EL (cell line): ENCODE measurements at places on chromosomes 7 and 10.

DNA sequence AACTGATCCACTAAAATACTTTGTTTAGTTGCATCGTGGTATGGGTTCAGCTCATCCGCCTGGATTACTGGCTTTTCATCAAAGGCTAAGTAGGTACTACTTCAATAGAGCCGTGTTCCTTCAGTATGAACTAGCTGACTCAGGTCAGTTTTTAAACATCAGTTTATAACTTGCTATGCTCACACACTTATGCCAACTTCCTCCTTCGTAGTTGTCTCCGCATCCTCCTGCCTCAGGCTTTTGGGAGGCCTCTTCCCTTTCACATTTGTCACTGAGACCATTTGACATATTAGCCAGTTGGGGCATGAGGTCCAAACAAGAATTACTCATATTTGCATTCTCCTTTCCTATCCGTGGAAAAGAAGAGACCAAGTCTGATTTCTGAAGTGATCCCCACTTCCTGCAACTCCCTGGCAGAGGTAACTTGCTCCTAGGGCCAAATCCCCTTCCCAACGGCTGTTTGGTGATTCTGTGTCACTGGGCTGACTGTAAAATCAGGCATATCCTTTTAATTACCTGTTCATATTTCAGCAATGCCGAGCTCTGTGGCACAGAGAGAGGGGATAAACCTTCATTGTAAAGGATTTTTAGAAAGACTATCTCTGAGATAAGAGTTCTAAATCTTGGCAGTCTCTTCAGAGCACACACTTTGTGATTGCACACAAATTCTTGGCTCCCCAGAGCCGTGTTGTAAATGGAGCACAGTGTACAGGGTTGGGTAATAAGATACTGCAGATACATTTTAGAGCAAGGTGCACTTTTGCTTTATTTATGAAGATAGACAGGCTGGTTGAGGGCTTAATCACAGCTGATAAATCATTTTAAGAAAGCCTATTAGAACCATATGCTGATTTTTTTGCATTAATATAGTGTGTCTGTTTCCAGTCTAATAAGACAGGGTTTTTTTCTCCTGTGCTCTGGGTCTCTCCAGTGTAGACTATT is 108.0 kb downstream of the CREB5 start:
- no peak for DNase-seq

DNA sequence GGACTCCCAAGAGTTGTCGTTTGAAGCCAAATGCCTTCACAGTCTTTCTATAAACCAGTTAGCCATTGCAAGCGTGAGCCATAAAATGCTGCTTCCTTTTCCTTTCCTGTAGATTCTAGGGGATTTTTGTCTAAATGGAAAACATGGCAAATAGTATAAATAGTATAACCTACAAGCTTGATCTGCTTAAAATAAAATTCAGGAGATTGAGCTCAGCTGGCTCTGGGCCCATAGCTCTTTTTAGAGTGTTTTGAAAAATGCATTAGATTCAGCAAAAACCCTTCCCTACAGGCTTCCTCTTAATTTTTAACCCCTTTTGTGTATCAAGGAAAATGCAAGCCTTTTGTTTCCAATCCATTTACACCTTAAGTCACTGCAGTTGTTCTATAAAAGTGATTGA is 190.1 kb upstream of the GDF10 start:
- DNase-seq = no peak

GRCh38 chr7:91351374-91351773 is 87.1 kb downstream of the FZD1 start:
- peak; percentile 28 for DNase-seq

DNA sequence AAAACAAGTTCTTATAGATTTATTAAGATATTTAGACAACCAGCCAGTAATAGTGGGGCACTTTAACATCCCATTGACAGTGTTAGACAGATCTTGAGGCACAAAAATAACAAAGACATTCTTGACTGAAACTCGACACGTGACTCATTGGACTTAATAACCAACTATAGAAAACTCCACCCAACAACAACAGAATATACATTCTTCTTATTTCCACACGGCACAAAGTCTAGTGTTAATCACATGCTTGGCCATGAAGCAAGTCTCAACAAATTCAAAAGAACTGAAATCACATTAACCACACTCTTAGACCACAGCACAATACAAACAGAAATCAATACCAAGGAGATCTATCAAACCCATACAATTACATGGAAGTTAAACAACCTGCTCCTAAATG is 138.1 kb downstream of the ARL5B start:
- no peak for DNase-seq

GRCh38 chr10:60952067-60952845 is 8.3 kb upstream of the RHOBTB1 start:
- no peak for DNase-seq

DNA sequence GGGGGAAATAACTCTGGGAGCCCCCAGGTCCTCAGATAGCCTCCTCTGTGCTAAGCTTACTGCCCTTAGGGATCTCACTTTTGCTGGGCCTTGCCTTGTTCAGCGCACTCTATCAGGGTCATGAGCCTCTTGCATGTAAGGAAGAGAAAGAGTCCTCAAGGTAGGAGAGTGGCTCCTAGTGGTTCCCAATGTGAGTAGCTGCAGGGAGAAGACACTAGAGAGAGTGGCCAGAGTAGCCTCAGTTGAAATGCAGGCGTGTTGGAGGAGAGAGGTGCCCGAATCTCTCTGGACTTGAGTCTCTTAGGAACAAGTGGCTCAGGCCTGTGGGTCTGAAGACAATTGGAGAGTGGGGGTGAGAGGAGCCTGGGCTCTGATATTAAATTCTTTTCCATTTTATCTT is 94.3 kb upstream of the SORCS3 start:
- DNase-seq = no peak

- no peak for DNase-seq
These were observed 32.2 kb upstream of the GLI3 start for GRCh38 chr7:42269161-42269560.

DNA sequence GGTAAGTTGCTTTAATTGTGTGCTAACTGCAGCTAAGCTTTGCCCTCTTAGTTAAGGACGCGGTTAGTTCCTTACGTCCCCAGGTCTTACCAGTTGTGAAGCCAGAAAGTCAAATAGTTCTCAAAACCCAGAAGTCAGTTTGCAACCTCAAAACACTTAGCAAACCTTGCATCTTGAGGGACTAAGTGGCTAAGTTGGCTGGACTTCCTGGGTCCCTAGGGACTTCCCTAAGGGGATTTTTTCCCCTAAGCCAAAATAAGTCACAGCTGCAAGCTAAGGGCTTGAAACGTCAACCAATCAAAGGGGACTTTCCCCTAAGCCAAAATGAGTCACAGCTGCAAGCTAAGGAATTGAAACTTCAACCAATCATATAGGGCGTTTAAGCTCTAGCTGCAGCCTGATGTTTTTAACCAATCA is 36.2 kb upstream of the HECW1 start:
- DNase-seq = peak; percentile 31

DNA sequence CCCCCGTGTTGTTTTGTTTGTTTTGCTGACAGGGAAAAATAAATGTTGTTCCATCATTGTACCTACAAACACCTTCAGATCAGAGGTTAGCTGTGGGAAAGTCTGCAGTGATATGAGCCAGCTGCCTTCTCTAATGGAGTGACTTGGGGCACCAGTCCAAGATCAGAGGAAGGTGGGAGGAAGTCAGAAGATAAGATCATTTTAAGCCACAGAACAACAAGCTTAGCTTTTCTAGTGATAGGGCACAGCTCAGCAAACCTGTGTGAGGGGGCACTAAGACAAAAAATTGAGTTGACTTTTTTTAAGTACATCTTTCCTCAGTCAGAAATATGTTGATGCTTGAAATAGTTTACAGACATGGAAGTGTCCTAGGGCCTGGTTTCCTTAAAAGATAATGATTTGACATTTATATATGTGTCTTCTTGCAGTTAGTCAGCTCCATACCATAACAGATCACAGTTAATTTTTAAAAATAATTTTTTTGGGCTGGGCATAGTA is 240.3 kb upstream of the KAT6B start:
- no peak for DNase-seq

GRCh38 chr7:10913457-10913856 is 60.2 kb upstream of the PHF14 start:
- no peak for DNase-seq

- no peak for DNase-seq
These were observed 570.9 kb upstream of the FOXK1 start for GRCh38 chr7:4111166-4111565.

DNA sequence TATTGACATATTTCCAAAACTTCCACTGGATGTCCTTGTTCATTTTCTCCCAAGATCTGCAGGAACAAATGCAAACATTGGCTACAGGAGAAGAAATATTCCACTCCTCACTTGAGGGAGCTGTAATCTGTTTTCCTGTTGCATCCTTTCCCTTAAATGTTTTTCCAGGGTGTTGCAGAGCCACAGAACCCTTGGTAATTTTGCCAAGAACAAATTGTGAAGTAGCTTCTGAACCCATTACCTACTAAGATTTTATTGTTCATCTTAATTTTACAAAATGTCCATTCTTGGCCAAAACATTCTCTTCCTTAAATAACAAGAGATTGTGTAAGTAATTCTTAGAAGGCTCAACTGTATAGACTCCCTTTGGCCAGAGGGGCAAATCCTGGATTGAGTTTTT is 177.0 kb downstream of the GNAT3 start:
- DNase-seq = no peak

- no peak for DNase-seq
These were observed 268.4 kb downstream of the GPR37 start for GRCh38 chr7:124497176-124497575.

GRCh38 chr10:21445163-21445562 is 80.3 kb downstream of the SKIDA1 start:
- no peak for DNase-seq

DNA sequence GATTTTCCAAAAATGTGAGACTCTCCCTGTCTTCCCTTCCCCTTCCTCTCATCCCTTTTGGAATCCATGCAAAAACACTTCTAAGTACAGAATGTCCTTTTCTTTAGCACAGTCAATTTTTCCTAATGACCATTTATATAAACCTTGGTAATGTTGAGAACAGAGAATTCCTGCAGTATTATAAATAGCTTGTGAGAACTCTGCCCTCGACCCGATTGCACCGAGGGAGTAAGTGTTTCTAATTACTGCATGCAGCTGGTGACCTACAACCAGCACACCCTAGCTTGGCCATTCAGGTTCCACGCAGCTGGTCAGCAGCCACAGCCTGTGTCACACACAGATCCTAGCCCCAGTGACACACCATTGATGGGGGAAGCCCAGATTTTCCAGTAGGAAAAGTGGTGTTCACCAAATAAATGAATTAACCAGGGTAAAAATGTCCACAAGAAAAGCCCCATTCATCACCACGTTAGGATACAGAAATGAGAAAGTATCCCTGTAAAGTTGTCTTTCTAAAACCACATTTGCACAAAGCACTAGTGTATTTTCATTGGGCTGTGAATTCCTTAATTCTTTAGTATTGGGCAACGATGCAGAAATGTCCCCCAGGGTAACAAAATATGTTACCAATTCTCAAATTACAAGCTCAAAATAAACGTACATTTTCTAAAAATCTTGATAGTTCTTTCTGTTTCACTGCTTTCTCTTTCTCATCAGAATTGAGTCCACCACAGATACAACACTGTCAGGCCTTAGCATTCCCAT is 499.0 kb upstream of the KLF6 start:
- DNase-seq = peak; percentile 28

DNA sequence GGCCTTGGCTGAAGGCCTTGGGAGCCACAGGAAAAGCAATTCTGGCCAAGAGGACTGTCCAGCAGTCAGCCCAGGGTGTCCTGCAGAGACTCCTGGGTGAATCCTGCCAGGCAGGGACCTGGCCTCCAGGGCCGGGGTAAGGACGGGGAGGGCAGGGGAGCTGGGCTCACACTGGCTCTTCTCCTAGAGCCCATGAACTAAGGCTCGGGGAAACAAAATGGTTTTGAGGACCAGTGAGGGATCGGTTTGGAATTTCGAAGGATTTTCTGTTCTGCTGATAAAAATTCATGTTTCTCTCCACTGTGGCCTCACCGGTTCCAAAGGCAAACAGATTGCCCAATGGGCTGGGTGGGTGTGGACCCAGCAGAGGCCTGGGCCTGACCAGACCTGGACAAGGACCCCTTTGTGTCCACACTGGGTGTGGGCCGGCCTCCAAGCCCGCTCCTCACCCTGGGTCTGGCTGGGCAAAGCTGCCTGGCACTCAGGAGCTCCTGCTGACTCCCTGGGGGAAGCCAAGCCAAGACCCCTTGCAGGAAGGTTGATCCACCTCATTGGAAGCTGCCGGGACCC is 27.3 kb downstream of the FAM20C start:
- no peak for DNase-seq
